ENCODE measurements at places on chromosomes 6 and 20. TPM values are rescaled to one million over a fixed set of nuclear protein-coding genes. Genes with fewer than 3 reads are reported as not detected.

Gene HUS1B
- total RNA-seq, result 3.3 TPM

Gene GLP1R
- 0.93 TPM for total RNA-seq

Gene ARG1
- not detected for total RNA-seq

Gene PSORS1C2
- total RNA-seq, result not detected

Gene SYCP2
- total RNA-seq, result 14.1 TPM

Gene KHDC3L
- 0.96 TPM for total RNA-seq

Gene MC3R
- total RNA-seq, result not detected

Gene DST
- 559 TPM for total RNA-seq

Gene EBF4
- 24.2 TPM for total RNA-seq

Gene ANGPT4
- 0.10 TPM for total RNA-seq

Gene PRPH2
- total RNA-seq, result 3.6 TPM
